ENCODE measurements at places on chromosomes 2 and 18.

DNA sequence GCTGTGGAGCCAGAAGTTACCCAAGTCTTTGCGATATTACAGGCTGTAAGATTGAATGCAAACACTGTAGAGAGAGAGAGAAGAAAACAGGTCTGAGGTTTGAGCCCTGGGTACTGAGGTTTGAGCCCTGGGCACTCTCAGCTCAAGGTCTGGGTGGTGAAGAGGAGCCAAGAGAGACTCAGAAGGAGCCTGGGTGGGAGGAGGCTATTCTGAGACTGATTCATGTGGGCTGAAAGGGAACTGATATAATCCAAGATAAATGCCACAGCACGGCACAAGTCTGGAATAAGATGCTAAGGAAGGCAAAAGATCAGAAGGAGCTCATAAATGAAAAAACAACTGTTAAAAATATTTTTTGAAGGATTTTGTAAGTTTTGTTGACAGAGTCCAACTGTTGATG is 407.6 kb upstream of the HS6ST1 start:
- DNase-seq: no peak

GRCh38 chr2:78260861-78261260 is 738.7 kb upstream of the LRRTM4 start:
- DNase-seq: no peak

DNA sequence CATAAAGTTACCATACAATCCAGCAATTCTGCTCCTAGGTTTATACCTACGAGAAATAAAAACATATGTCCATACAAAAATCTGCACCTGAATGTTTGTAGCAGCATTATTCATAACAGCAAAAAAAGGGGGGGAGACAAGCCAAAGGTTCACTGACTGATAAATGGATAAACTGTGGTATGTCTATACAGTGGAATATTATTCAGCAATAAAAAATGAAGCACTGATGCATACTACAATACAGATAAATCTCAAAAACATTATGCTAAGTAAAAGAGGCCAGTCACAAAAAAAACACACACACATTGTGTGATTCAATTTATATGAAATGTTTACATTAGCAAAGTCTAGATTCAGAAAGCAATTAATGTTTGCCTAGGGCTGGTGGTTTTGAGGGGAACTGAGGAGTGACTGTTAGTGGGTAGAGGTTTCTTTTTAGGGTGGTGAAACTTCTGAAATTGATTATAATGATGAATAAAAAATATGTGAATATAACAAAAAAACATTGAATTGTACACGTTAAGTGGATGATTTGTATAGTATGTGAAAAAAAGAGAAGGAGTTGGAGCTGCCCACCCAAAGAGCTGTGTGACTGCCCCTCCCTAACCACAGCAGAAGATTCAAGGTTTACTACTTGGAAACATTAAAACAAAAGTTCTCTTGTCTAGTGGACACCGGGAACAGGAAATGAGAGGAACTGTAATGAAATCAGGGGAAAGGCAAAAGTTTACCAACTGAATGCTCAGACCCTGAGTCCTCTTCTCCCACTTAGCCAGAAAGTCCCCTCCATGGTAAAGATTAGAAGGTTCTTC is 13.4 kb downstream of the COLEC12 start:
- DNase-seq: no peak

DNA sequence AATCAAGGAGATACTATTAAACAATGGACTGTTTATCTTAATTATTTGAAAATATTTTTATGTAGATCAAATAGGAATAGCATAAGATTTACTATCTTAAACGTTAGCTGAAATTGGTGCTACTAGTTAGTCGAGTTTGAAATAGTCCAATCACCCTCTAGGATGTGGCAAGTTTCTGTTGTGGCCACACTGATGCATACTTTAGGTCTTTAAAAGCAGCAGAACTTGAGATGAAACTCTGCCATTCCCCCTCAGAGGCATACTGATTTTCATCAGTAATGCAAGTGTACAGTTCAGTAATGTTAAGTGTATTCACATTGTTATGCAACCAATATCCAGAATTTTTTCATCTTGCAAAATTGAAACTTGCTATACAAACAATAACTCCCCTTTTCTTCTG is 151.8 kb downstream of the SLC4A10 start:
- no peak for DNase-seq

GRCh38 chr2:108363908-108364225 is 13.9 kb upstream of the SULT1C4 start:
- DNase-seq: no peak

DNA sequence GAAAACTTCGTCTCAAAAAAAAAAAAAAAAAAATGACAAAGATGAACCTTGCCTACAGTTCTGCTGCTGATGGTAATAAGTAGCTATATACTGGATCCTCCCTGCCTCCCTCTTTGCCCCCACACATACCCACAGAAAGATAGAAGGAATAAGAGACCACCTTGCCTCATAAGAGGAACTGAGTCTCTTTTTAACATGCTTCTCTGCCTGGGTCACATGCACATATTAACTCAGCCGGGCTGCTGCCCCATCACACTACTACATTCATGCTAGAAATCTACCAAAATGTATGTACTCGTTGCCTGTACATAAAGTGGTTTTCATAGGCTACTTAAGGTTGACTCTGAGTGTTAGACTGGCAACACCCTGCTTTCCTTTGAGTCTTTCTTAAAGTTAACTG is 78.9 kb upstream of the B3GNT2 start:
- DNase-seq: no peak

DNA sequence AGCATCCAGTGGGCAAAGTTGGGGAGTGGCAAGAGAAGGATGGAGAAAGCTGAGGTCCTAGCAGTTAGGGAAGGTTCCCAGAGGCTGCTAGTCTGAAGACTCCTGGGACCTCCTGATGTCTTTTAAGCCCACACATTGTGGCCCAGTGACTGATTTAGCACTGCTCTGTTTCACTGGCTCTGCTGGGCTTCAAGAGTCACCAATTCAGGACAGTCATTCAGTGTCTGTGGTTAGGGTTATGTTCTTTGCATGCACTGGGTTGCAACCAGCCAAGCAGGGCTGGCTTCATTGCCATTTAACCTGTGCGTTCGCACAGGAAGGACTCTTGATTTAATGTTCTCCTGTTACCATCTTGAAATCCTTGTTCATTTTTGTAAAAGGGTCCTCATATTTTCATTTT is 199.2 kb downstream of the ICOS start:
- DNase-seq: no peak

DNA sequence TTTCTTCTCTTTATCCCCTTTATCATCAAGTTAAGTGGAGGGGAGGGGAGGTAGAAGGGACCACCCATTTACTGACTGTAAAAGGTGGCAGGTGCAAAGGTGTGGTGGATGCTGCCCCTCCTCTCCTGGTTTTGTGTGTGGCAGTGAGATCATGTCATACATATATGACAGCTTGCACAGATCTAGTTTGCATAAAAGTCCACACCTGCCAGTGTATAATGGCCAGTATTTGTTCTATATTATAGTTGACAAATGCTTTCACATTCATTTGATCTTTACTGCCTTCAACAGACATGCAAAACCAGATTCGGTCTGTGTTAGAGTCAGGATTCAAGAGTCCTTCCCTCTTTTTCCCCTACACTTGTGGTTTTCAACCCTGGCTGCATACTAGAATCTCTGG is 55.1 kb downstream of the TGFA start:
- DNase-seq: no peak

DNA sequence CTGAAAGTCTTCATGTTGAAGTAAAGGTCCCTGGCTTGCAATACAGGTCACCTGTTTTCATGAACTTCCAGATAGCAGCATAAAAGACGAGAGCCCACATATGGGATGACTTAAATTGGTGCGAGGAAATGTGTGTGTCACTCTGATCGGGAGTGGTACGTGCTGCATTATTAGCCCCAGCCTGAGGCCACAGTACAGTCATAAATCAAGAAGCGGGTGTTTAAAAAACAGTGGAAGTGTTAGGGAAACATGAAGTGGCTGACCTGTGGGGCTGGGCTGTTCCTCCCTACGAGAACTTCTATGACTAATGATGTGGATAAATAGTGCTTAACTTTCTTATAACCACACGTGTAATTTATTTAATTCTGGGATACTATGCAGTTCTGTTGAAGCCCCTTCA is 24.4 kb downstream of the RDH14 start:
- DNase-seq: no peak

DNA sequence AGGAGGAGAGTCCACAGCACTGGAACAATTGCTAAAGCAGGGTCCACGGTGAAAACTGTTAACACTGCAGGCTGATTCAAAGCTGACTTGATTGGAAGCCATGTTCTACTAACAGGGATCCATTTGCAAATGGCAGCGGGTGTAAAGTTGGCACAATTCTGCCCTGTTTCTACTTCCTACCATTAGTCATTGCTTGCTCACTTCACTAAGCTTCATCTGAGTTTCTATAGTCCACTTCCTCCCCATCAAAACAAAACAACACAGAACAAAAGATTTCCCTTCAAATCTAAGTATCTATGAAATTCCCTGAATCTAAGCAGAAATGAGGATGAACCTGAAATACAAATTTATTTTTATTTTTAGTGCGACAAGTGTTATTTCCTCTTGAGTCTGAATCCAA is 187.4 kb upstream of the SOX11 start:
- DNase-seq: no peak

DNA sequence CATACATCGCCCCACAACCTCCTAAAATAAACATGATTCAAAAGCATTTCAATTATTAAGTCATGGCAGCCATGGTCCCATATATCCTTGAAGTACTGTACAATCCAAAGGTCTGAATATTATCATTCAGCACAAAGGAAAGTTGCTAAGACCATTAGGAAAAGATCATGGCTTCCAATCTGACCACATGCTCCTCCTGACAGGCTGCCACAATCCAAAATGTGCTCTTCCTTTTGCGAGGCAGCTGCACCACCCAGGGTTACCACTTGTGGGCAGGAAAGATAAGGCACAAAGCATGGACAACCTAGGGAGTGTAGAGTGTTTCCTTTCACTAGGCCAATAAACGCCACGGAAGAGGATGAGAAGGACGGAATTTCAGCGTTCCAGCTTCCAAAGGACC is 5.4 kb downstream of the BOLA3 start:
- DNase-seq: no peak

DNA sequence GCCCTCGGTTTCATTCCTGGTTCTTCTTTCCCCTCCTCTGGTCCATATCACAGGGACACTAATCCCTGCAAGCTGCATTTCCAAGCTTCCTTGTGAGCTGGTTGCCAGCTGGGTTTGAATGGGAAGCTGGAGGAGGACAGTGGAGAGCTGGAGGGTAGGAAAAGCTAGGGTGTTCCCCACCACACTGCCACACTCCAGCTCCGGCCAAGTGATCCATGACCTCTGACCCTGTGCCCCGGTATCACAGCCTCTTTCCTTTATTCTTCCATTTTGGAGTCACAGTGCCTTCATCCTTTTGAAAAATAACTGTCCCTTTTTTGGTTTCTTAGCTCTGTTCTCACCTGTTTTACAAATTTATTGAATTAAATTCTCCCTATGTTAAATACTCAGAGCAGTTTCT is 13.1 kb upstream of the NR4A2 start:
- DNase-seq: no peak

GRCh38 chr2:51628917-51629316 is 597.0 kb upstream of the NRXN1 start:
- DNase-seq: no peak

DNA sequence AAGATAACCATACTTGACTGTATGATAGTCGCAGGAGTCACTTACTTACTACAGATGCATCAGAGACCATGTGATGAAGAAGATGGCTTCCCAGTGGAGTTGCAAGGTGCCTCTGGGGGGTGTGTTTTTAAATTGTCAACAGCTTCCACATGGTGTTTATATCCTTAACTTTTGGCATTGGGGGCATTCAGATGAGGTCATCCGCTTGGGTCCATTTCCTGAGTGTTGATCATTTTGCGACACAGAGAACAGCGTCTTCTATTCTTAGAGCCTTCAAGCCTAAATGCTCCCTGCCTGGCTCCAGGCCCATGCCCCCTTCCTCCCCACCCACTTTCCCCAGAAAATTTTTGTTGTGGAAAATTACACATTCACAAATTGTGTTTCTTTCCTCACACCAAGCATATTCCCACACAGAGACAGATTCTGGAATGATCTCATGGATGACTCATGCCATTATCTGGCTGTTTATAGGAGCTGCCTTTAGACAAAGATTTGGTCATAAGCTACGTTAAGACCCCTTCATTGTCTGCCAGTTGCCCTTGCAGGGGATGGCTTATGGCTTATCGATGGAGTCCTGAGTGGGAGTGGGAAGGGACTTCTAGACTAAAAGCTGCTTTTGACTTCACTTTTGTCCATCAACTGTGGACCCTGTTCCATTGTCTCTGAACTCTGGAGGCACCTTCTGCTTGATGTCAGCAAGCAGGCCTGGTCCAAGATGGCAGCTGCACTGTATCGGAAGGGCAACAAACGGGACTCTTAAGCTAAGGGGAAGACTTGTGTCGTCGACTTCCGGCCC is 91.8 kb downstream of the CABLES1 start:
- DNase-seq: no peak

DNA sequence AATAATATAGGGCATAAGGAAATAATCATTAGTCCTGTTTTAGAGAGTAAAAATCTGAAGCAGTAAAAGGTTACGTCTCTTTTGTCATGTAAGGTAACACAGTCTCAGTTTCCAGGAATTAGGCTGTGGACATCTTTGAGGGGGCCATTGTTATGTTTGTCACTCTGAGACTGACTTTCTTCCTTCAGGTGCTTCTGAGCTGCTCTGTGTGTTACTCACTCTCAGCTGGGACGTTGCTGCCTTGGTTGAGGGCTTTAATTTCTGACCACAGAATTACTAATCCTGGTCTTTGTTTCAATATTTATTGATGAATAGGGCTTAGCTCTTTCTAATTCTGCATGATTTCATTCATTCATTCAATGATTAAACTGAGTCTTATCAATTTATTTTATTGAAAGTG is 55.9 kb upstream of the SLC38A11 start:
- no peak for DNase-seq

GRCh38 chr18:9101730-9102507 is 580 bp upstream of the NDUFV2 start:
- DNase-seq: no peak

- DNase-seq: no peak
Measured at GRCh38 chr2:27185331-27186026, 26.4 kb upstream of the ATRAID start.

- DNase-seq: no peak
Measured at GRCh38 chr2:238816291-238816690, 31.6 kb upstream of the TWIST2 start.

DNA sequence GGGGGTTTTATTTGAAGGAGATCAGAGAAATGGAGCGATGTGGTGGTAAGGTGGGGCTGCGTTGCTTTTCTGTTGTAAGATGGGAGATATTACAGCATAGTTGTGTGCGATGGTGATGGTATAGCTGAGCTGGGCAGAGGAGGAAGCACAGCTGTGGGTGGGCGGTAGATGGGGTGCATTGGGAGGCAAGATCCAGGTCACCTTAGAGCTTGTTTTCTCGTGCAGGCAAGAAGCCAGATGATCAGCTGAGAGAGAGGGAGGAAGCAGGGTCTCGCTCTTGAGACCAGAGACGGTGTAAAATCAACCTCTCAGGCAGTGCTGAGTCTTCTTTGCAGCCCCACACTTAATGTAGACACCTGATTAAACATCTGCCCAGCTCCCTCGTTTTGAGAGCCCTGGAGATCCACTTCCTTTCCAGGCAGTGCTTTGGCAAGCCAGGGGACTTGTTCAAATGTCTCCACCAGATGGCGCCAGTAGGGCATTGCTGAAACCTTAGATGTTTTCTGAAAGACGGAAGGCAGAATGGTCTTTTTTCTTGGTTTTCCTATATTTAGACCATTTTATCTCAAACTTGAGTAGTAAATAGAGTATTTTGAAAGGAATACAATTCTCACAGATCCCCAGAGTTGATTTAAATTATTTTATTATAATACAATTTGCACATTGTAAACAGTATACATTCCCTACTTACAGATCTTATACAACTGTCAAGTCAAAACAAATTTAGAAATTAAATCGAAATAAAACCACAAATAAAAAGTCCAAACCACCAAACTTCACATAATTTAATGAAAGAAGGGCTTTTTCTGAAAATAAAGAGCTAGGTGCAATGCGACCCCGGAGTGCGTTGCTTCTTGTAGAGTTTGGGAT is 21.1 kb upstream of the LYPD6B start:
- DNase-seq: peak; percentile 67

All from CD4-positive, alpha-beta T cell (primary cell).